ENCODE measurements at places on chromosomes 2 and 18.

- no peak for DNase-seq
Measured at GRCh38 chr18:59275406-59275949, 2.2 kb upstream of the RAX start.

DNA sequence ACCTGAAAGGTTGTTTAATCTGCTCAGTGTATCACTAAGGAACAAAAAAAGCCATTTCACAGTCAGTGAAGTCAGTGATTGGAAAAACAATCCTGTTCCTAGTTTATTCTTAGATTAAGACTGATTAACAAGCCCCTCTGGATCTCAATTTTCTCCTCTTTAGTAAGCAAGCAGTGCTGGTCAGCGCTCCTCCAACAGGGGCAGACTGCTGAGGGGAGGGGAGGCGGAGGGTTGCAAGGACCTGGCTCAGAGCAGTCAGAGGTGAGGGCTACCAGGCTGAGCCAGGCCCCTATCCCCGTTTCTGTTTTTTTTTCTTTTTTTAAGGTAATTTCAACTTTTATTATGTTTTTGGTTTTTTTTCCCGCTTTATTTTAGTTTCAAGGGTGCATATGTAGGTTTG, 24.7 kb upstream of the KCNS3 start:
- DNase-seq, result no peak

- no peak for DNase-seq
Measured at GRCh38 chr2:128473175-128474035, 154.7 kb upstream of the HS6ST1 start.

GRCh38 chr2:241417626-241418025, 61.5 kb downstream of the FARP2 start:
- no peak for DNase-seq

- peak; percentile 90 for DNase-seq
Measured at GRCh38 chr2:96407041-96407918, 71.7 kb downstream of the NCAPH start.

DNA sequence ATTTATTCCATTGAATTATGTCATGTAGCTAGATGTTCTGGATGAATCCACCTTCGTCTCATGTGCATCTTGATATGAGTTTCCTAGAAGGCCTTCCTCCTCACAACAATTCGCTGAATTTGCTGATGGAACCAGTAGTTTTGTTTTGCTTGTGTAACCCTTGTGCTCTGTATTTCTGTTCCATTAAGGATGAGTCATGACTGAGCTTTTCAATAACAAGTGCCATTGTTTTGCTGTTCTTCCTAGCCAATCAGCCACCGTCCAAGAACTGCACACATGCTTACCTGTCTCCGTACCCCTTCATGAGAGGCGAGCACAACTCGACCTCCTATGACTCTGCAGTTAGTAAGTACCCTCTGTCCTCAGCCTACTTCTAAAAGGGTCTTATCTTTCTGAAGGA, 2.3 kb downstream of the TMEM182 start:
- DNase-seq, result no peak

DNA sequence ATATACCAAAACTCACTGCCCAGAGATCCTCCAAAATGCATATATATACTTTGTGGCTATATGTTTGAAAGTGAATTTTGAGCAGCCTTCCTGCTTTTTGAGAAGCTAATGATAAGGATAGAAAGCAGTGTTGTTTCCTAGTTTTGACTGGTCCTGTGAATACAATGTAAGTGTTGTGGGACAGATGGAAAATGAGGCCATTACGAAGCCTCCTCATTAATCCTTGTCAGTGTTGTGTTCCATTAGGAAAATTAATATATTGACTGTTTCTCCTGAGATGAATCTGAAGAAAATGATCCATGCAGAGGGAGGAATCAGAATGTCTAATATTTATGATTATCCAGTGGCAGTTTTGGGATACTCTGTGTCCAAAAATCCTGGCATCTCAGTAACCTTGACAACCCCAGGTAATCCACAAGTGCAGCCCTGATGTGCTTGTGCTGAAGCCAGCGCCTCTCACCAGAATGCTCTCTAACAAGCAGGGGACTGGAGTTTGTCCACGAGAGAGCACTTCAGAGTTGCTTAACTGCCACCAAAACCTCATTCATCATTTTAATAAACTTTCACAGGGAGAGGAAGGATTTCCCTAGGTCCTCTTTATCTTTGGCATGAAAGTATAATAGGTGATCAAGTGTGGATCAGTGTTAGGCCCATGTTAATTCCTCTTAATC, 418.6 kb downstream of the CMPK2 start:
- no peak for DNase-seq

DNA sequence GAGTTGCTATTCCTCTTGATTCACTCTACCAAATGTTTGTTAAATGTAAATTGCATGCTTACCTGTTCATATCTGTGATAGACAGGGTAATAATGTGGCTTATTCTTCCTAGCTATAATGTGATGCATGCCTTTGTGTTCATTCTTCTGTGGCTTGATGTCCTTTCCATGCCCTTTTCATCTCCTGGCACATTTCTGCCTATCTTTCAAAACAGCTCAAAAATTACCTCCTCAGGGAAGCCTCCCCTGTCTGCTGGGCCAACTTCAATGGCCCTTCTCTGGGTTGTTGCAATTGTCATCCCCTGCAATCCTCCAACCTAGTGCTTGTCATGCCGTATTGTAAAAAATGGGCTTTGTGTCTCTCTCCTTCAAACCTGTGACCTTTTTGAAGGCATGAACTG, 52.8 kb upstream of the LHCGR start:
- no peak for DNase-seq

DNA sequence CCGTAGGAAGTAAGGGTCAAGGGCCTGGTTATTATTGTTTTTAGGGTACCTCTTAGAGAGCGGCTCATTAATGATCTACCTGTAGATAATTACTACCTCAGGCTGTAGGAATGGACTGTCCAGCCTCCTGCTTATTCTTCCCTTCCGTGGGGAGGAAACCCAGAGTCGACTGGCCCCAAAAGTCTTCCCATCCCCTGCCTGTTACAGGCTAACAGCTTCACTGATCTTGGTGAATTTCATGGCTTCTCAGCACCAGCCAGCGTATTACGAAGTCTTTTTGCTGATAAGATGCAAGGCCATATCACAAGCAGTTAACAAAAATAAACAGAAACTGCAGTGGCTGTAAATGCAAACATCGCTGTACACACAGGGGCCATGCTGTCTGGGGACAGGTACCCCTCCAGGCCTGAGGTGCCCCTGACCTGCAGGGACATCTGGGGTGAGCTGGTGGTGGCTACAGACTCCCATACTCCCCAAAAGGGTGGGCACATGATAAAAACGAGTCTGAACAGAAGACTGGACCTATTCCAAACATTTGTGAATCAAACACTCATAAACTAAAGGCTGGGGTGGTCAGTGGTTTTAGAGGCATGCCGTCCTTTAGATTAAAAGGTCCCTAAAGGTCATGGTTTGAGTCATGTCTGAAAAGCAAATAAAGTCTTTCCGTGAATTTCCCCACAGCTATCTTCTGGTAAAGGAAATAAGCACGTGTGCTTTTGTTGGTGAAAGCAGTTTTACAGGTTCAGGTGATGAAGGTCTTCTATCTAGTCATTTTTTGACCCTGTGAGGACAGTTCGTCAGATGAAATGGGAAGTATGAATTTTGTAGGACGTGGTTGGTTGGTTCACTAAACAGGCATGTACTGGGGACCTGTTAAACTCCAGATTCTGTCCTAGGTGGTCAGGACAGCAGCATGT, 36.7 kb downstream of the TTC39C start:
- no peak for DNase-seq

- DNase-seq, result no peak
Measured at GRCh38 chr2:184416146-184416913, 182.0 kb upstream of the ZNF804A start.

DNA sequence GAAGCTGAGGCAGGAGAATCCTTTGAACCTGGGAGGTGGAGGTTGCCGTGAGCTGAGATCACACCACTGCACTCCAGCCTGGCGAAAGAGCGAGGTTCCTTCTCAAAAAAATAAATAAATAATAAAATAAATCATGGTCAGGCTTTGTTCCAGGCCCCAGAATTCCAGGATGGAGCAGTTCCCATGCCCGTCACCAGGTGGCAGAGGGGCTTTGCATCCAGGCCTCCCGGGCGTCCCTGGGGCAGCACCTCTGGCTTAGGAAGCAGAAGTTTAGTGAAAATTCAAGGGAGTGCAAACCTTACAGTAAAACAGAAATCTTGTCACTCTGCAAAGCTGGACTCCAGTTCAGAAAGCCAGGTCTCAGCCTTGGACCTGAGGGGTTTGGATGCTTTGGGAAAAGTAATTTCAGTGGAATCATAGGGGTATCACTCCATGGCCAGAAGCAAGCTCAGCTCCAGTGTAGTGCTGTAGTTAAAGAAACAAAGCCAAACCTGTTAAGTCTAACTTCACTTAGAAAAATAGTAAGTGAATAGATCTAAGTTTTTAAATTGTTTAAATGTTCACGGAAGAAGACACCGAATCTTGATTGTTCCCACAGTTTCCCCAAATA, 512.7 kb downstream of the CMPK2 start:
- no peak for DNase-seq

DNA sequence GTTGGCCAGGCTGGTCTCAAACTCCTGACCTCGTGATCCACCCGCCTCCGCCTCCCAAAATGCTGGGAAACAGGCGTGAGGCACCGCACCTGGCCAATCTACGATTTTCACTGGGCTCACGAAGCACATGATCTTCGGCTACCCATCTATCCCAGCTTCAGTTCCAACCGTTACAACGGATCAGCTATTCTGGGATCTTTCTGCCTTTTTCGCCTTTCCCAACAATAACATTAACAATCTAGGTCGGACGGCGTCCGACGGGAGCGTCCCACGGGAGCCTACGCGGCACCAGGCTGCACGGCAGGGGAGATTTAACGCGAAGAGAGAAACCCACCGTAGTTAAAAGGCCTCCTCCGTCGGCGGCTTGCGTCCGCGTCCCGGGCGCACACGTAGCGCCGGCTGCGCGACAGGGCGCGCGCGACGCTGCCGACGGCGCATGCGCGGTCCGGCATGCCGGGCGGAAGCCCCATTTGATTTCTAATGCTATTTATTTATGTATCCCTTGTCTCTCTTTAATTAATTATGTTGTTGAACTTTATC, at the start of gene MSL3B:
TSS of gene MSL3B (minus strand) at position 394 of the 540 bp plus-strand sequence.
- DNase-seq, result peak; percentile 63

- DNase-seq, result no peak
Measured at GRCh38 chr2:121128741-121129659, 156.0 kb downstream of the TFCP2L1 start.

DNA sequence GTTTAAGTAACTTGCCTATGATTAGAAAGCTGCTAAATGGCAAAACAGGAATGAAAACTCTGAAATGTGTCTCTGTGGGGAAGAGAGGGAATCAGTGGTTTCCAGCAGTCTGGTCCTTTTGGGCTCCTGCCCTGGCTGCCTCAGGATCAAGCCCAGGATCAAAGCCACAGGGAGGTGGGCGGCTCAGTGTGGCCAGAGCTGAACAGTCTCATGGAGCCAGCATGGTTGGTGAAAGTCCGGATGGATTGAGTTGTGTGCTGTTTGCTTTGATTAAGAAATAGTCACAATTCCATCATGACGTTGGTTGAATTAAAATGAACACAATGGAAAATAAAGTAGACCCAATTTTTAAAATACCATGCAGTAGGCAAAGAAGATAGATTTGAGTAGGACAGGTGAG, 344.2 kb downstream of the LPIN1 start:
- no peak for DNase-seq

- DNase-seq, result no peak
Measured at GRCh38 chr18:74533666-74534065, 634 bp upstream of the CNDP1 start.

GRCh38 chr2:7014174-7014640, 97.0 kb downstream of the RNF144A start:
- DNase-seq, result no peak

- DNase-seq, result no peak
Measured at GRCh38 chr2:95401480-95401879, 1.0 kb upstream of the FAHD2A start.

DNA sequence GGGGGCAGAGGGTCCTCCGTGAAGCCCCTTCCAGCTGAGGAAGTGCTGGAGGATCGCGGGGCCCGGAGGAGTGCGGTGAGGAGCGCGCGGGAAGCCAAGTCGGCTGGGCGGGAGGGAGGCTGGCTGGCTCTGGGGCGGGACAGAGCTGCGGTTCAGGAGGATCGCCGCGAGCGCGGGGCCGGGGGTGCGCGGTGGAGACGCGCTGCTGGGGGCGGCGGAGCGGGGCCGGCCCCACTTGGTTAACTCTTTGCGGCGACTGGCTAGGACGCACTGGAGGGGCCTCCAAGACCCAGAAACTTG, 464 bp downstream of the CYBRD1 start:
- no peak for DNase-seq

DNA sequence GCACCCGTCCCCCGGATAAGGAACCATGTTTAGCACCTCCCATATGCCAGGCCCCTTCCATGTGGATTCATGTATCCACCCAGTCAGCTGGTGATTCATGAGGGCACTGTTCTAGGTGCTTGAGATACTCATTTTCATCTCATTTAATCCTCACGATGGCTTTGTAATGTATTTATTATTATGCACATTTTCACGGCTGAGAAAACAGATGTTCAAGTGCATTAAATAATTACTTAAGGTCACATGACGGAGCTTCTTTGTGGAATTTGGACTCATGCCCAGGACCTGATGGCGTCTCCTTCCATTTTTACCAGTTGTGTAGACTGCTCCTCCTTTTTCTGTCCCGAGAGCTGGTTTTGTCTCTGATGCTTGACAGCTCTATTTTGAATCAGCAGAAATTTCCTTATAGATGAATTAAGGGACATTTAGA, 72.2 kb upstream of the RBM44 start:
- no peak for DNase-seq

DNA sequence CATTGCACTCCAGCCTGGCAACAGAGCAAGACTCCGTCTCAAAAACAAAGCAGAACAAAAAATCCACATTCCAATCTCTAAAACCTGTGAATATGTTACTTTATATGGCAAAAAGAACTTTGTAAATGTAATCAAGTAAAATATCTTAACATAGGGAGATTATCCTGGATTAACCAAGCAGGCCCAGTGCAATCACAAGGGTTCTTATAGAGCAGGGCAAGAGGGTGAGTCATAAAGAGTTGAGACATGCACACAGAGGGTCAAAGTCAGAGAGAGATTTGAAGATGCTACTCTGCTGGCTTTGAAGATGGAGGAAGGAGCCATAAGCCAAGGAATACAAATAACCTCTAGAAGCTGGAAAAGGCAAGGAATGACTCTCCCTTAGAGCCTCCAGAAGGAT, 60.9 kb upstream of the SLC9A2 start:
- no peak for DNase-seq

GRCh38 chr2:101787097-101787496, 89.6 kb downstream of the MAP4K4 start:
- DNase-seq, result no peak

GRCh38 chr2:145273840-145274239, 753.9 kb upstream of the ZEB2 start:
- DNase-seq, result no peak
